Fibroblast of mammary gland (primary cell): ENCODE measurements at places on chromosomes 6 and 20.

DNA sequence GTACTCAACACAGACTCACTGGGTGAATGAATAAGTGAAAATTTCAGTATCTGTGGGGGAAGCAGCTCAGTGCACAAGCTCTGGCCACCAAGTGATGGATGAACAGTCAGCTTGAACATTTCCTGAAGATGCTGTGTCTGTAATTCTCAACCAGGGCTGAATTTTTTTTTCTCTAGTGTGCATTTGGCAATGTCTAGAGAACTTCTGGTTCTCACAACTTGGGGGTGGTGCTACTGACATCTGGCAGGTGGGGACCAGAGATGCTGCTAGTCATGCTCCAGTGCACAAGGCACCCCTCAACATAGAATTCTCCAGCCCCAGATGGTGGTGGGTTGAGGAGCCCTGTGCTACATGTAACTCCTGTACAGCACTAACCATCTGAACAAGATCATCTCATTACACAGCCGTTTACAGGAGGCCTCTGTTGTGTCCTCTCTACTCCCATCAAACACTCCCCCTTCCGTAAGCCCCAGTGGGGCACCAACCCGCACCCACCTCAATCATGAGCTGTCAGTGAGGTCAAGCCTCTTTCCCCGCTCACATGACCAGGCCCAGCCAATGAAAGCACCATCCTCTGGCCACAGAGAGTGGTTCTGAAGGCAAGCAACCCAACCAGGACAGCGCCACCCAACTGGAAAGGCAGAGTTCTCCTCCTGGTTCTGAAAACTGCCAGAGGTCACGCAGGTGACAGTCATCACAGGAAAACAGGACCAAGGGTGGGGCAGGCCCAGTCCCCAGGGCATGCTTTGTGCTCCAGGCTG is 103.9 kb upstream of the PMEPA1 start:
- no peak for DNase-seq

DNA sequence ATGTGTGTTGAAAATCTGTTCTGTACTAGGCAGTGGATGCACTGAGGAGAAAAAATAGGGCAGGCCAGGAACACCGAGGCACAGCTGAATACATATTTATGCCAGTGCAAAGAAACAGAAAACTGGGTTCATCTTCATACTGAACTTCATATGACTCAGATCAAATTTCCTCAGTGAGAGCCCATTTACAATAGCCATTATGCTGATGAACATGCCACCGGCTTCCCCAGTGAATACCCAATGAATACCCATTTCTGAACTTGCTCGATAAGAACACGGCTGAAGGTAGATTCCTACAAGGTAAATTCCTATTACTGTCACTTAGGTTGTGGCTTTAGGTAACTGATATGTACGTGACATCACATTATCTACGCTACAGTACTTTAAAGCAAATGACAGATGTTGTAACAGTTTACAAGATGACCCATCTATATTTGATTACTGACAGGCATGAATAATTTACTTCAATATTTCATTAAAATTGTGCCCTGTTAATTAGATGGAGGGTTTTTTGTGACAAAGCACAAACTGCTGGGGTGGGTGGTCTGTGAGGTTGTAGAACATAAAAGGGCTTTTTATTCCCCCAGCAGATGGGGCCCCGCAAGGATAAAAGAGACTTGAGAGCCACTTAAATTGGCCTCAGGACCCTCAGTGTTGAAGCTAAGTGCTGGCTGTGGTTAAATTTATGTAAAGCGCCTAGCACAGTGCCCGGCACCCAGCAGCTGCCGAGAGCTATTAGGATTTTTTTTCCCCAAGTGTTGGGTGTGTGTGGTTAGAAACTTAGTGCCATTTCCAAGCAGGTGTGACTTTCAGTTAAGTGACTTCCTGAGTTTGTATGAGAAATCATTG is 264.5 kb downstream of the CD83 start:
- DNase-seq, result no peak

- peak; percentile 52 for DNase-seq
Observed at GRCh38 chr6:8074213-8074612, 10.0 kb upstream of the BLOC1S5 start.

GRCh38 chr6:149864578-149865535 is 698 bp upstream of the LRP11 start:
- peak; percentile 81 for DNase-seq

DNA sequence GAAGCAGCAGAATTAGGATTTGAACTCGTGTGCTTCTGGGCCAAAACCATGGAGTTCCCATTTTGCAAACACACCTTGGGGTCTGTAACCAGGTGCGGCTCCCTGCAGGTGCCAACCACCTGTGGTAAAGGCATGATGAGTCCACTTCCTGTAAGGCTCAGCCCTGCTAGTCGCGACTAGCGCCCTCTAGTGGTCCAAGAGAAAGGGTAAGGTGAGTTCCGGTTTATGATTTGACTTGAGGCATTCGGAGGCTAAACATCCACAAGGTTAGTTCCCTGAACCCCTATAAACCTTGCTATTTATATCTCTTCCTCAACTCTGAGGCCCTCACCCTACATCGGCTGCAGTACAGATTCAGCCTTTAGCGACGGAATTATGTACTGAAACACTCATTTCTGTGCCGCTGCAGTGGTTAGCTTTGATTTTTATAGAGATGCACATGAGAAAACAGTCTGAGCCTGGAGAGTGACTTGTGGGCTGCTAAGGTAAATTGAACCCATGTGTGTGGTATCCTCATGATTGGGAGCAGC is 173.4 kb downstream of the PLCB1 start:
- peak; percentile 49 for DNase-seq

DNA sequence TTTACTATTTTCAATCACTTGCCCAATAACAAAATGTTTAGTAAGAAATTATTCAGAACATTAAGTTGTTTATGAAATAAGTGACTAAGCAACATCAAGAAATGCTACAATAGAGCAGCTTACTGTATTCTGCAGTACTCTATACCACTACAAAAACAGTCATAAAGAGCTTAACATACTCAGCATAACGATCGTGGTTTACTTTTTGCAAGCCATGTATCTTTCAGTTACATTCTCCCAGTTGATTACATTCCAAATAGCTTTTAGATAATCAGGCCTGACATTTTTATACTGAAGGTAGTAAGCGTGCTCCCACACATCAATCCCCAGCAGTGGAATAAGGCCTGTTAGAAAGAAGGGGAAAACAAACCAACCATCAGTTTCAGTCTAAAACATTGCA is 10.7 kb downstream of the SOD2 start:
- DNase-seq, result no peak

DNA sequence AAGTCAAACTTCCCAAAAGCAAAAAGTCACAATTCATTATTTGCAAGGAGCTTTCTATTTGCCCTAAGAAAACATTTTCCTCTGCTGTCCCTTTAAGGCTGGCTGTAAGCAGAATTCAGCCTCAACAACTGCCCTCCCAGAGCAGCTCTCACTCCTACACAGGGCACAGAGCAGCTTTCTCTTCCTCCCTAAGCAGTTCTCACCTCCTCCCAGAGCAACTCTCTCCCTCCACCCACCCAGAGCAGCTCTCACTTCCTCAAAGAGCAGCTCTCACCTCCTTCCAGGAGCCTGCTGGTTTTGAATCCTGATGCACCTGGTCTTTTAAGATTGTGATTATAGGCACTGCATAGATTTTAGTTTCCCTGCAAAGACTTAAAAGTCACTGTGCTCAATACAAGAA is 120.6 kb upstream of the TMEM181 start:
- no peak for DNase-seq

- no peak for DNase-seq
Observed at GRCh38 chr6:4264081-4264480, 128.7 kb upstream of the ECI2 start.

GRCh38 chr20:34222208-34222607 is 19.0 kb upstream of the ASIP start:
- peak; percentile 98 for DNase-seq

DNA sequence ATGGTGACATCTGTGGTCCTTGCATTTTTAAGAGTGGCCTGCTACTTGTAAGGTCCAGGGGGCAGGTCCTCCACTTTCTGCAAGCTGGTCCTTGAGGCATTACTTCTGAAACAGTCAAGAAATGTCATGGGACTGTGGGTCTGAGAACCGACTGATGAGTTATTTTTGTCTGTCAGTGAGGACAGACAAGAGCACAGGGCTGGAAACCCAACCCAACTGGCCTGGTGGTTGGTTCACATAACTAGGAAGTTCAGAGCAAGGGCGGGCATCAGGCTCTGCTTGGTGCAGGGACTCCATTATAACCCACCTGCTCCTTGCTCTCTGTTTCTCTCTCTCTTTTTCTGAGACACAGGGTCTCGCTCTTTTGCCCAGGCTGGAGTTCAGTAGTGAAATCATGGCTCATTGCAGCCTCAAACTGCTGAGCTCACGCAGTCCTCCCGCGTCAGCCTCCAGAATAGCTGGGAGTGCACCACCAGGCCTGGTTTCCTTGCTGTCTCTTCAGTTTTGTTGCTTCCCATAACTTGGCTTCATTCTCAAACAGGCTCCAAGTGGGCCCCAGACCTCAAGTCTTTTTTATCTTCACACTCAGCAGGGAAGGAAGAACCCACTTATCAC is 9.2 kb downstream of the CST3 start:
- no peak for DNase-seq
